Fibroblast of the aortic adventitia (primary cell): ENCODE measurements at places on chromosomes 7 and 10. TPM values are rescaled to one million over a fixed set of nuclear protein-coding genes. Genes with fewer than 3 reads are reported as not detected.

DNA sequence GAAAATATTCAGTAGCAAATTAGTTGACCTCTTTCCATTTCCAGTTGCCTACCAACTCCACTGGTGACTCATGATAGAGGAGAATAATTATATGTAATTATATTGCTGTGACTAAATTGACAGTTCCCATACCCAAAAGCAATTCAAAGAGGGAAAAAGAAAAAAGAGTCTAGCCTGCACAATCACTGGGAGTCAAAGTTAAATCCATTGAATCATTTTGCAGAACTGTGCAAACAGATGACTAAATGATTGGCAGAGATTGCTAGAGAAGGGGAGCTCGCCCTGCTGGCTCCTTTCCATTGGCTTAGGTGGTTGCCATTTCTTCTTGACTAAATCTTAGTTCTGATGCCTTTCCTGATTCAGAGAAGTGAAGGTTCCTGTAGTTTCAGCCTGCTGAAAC lies 1228.6 kb upstream of the SORCS1 start:
- DNase-seq = peak; percentile 71

DNA sequence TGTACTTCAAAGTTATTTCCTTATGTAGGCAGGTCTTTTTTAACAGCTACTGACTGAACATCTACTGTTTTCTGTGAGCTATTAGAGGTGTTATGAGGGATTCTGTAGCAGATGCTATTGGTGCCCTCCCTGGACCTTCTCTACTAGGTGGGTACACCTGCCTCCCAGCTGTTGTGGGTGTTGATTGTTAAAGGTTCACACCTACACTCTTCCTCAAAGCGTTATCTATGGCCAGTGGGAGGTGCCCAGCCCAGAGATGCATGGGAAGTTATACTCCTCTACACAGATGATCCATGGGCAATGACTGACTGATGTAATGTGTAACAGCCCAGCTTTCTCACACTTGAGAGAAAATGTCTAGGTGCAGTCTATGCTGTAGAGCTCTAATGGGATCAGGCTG lies 127.7 kb downstream of the PRKG1 start:
- DNase-seq = no peak

DNA sequence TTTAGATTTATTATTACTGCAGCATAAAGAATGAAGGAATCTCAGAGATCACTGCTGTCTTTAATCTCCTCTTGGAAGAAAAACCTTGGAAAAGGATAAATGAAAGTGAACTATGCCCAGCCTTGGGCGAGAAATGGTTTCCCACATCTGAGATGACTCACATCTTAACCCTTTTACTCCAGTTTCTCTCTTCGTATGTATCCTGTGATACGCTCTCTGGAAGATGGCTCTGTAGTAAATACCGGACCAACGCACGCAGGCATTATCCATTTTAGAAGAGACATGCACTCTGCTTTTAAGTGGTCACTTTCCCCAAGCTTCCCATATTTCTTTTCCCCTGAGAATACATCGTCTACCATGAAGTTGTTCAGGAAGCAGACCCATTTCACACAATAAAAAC lies 207.3 kb upstream of the BMPER start:
- no peak for DNase-seq

The FOXI2 gene
- not detected in 2 replicates for total RNA-seq
